SJSA1 (cell line): ENCODE measurements at places on chromosomes 2 and 18. TPM values are rescaled to one million over a fixed set of nuclear protein-coding genes. Genes with fewer than 3 reads are reported as not detected.

The REG3A gene
- not detected in 2 replicates for total RNA-seq

The EFHD1 gene
- 0.66 and 1.4 TPM in 2 replicates for total RNA-seq

The LRP1B gene
- 0.08 TPM in 1 of 2 replicates, not detected in the other for total RNA-seq

The ALKAL2 gene
- total RNA-seq, result not detected in 2 replicates

The UGT1A7 gene
- not detected in 2 replicates for total RNA-seq

The PPM1G gene
- total RNA-seq, result 144 and 147 TPM in 2 replicates

The TBR1 gene
- total RNA-seq, result 0.03 TPM in 1 of 2 replicates, not detected in the other

The EFEMP1 gene
- total RNA-seq, result 283 and 287 TPM in 2 replicates

The TAF4B gene
- 1.3 and 2.7 TPM in 2 replicates for total RNA-seq

The LIMS4 gene
- 2.3 and 2.7 TPM in 2 replicates for total RNA-seq

The PLGLB2 gene
- total RNA-seq, result 2.1 TPM in 1 of 2 replicates, not detected in the other

The SULT1C2 gene
- not detected in 2 replicates for total RNA-seq

The PJVK gene
- total RNA-seq, result 0.03 and 0.08 TPM in 2 replicates

The FBXO41 gene
- total RNA-seq, result 0.05 and 0.72 TPM in 2 replicates

The RIT2 gene
- total RNA-seq, result not detected in 2 replicates

The ATP6V1B1 gene
- total RNA-seq, result not detected in 2 replicates

The HOXD4 gene
- total RNA-seq, result 0.29 and 5.9 TPM in 2 replicates

The C2orf81 gene
- 0.34 and 1.3 TPM in 2 replicates for total RNA-seq

The RUFY4 gene
- not detected in 2 replicates for total RNA-seq

The SLC11A1 gene
- total RNA-seq, result 0.05 TPM in 1 of 2 replicates, not detected in the other

The PLCL1 gene
- total RNA-seq, result 0.03 TPM in 1 of 2 replicates, not detected in the other

The RAX gene
- not detected in 2 replicates for total RNA-seq

The PSMA8 gene
- not detected in 2 replicates for total RNA-seq

The IL18R1 gene
- not detected in 2 replicates for total RNA-seq

The EMILIN2 gene
- 22.7 and 28.9 TPM in 2 replicates for total RNA-seq

The HNMT gene
- 47.6 and 65.8 TPM in 2 replicates for total RNA-seq

The GLB1L gene
- 0.53 and 3.6 TPM in 2 replicates for total RNA-seq

The OSR1 gene
- total RNA-seq, result 1.9 and 2.2 TPM in 2 replicates

The DSC3 gene
- total RNA-seq, result 13.9 and 20.0 TPM in 2 replicates

The VAMP8 gene
- total RNA-seq, result not detected in 2 replicates

The POLE4 gene
- 46.8 and 88.9 TPM in 2 replicates for total RNA-seq

The UBXN2A gene
- 21.0 and 34.3 TPM in 2 replicates for total RNA-seq

The CCDC178 gene
- total RNA-seq, result not detected in 2 replicates

The GREB1 gene
- total RNA-seq, result not detected in 2 replicates

The GAL3ST2 gene
- not detected in 2 replicates for total RNA-seq

The KIAA2012 gene
- total RNA-seq, result 0.03 TPM in 1 of 2 replicates, not detected in the other

The POTEJ gene
- not detected in 2 replicates for total RNA-seq

The RTKN gene
- 5.6 and 8.7 TPM in 2 replicates for total RNA-seq

The CASP10 gene
- total RNA-seq, result 0.56 and 1.6 TPM in 2 replicates

The GPN1 gene
- total RNA-seq, result 68.8 and 70.2 TPM in 2 replicates

The SLC19A3 gene
- not detected in 2 replicates for total RNA-seq

The SCYGR4 gene
- total RNA-seq, result not detected in 2 replicates

The LGALSL gene
- total RNA-seq, result 3.9 and 4.4 TPM in 2 replicates

The RBBP8 gene
- 48.9 and 57.6 TPM in 2 replicates for total RNA-seq

The CTAGE1 gene
- total RNA-seq, result 0.11 TPM in 1 of 2 replicates, not detected in the other
